ENCODE measurements at places on chromosomes 3 and 15.

DNA sequence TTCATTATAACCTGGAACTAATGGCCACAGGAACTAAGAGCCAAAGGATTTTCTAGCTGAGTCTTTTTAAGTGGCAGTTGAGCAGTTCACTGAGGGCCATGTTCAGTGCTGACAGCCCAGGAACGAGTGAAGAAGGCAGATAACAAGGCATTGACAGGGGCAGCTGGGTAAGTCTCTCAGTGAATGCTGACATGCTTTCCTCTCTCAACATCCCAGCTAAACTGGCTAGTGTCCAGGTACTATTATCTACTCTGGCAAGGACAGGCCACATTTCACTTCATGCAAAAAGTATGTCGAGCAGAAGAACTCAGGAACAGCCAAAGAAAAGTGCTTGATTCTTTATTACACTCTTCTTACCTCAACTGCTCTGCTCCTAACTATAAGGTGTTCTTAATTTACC lies 515.9 kb downstream of the NLGN1 start:
- DNase-seq, result no peak

GRCh38 chr15:70383856-70384255 lies 286.1 kb upstream of the TLE3 start:
- no peak for DNase-seq

DNA sequence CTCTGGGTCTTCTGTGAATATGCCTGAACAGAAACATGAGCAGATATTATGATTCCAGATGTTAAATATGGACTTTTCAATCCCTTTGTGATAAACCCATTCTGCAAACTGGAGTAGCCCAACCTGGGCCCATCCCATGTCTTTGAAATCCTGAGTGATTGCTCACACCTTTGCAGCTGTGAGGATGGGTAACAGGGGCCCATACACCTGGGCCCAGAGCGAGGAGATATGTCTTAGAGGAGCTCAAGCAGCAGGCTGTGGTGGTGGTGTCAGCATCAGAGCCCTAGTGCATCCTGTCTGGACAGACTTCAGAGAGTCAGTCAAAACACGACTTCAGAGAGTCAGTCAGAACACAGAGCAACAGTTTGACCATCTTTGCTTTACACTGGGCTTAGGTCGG lies 64.9 kb upstream of the LIMD1 start:
- no peak for DNase-seq

- no peak for DNase-seq
Observed at GRCh38 chr15:85593809-85594445, 200.8 kb downstream of the KLHL25 start.

DNA sequence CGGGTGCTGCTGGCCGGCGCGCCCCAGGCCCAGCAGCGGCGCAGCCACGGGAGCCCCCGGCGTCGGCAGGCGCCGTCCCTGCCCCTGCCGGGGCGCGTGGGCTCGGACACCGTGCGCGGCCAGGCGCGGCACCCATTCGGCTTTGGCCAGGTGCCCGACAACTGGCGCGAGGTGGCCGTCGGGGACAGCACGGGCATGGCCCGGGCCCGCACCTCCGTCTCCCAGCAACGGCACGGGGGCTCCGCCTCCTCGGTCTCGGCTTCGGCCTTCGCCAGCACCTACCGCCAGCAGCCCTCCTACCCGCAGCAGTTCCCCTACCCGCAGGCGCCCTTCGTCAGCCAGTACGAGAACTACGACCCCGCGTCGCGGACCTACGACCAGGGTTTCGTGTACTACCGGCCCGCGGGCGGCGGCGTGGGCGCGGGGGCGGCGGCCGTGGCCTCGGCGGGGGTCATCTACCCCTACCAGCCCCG lies 777 bp downstream of the LOXL1 start:
- no peak for DNase-seq

DNA sequence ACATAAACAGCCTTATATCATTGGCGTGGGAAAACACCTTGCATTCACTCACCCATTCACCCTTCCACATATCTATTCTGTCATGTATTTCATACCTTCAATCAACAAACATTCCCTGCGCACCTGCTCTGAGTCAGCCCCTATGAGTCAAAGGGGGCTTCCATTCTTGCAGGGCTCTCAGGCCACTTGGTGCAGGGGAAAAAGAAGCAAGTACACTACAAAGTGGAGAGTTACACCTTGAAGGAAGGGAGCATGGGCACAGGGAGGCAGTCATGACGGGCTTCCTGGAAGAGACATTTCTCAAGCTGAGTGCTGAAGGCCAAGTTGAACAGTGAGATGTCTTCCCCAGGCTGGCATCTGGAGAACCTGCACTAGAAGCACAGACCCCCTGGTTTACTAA lies 4.6 kb upstream of the AMOTL2 start:
- no peak for DNase-seq

- DNase-seq, result no peak
Observed at GRCh38 chr3:143315766-143316165, 196.2 kb downstream of the CHST2 start.

DNA sequence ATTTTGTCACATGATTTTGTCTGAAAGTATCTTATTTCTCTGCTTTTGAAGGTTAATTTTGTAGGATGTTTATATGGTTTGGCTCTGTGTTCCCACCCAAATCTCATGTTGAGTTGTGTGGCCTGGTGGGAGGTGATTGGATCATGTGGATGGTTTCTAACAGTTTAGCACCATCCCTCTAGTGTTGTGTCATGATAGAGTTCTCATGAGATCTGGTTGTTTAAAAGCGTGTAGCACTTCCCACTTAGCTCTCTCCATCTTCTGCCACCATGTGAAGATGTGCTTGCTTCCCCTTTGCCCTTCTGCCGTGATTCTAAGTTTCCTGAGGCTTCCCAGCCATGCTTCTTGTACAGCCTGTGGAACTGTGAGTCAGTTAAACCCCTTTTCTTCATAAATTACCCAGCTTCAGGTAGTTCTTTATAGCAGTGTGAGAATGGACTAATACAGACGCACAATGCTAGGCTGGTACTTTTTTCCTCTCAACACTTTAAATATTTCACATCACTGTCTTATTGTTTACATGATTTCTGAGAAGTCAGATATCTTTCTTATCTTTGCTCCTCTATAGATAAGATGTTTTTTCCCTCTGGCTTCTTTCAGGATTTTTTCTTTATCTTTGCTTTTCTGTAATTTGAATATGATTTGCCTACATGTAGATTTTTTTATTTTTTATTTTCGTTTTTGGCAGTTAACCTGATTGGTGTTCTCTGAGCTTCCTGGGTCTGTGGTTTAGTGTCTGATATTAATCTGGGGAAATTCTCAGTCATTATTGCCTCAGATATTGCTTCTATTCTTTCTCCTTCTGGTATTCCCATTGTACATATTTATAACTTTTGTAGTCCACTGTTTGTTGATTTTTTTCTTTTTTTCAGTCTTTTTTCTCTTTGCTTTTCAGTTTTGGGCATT lies 22.2 kb downstream of the BTD start:
- DNase-seq, result no peak

DNA sequence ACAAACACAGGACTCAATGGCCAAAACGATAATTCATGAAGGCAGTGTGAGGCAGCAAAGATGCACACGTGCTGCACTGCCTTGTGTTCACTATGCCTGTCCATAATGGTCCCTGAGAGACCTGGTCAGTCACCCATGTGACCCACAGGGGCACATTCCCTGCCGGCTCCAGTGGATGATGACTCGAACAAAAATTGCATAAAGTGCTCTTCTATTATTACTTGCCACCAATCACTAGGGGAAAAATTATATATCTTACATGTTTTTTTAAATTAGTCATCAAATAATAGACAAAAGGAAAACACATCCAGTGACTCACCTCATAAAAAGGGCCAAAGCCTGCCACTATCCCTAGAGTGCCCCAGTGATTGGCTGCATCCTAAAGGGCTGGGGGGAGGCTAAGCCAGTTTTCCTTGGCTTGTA lies 47.5 kb downstream of the UBP1 start:
- no peak for DNase-seq

GRCh38 chr15:43249699-43250203 lies 17.0 kb downstream of the TGM5 start:
- DNase-seq, result no peak

GRCh38 chr15:85545752-85546151 lies 165.3 kb downstream of the AKAP13 start:
- no peak for DNase-seq

GRCh38 chr3:11327619-11328018 lies 55.4 kb downstream of the ATG7 start:
- DNase-seq, result no peak

GRCh38 chr15:85929786-85930185 lies 135.1 kb upstream of the KLHL25 start:
- no peak for DNase-seq

GRCh38 chr3:30658328-30659052 lies 52.1 kb downstream of the TGFBR2 start:
- no peak for DNase-seq

- DNase-seq, result no peak
Observed at GRCh38 chr3:113607219-113607596, 74.9 kb downstream of the SIDT1 start.

DNA sequence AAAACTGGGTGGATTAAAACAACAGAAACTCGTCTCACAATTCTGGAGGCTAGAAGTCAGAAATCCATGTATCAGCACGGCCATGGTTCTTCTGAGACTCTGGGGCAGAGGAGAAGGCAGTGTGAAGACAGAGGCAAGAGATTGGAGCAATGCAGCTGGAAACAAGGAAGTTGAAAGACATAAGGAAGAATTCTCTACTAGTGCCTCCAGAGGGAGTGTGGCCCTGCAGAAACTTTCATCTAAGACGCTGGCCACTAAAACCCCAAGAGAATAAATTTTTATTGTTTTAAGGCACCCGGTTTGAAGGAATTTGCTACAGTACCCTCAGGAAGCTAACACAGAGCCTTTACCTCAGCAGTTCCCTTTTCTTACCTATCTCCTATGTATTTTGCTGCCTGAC lies 1012.2 kb upstream of the CADM2 start:
- no peak for DNase-seq

DNA sequence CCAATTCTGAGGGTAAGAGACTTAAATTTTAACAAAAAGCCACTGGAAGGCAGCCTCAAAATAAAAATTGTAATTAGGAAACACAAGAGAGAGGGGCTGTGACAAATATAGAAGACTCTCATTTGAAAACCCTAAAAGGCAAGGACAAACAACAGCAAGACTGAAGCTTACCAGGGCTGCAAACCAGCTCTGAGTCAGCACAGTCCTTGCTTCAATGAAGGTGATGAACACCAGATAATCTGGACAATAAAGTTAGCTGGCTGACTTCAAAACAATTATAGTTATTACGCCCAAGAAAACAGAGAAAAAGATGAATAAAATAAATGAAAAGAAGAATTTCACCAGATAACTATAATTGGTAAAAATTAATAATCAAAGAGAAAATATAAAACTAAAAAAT lies 149.3 kb upstream of the NSMCE3 start:
- DNase-seq, result no peak

GRCh38 chr15:69392352-69392751 lies 21.8 kb upstream of the KIF23 start:
- no peak for DNase-seq

DNA sequence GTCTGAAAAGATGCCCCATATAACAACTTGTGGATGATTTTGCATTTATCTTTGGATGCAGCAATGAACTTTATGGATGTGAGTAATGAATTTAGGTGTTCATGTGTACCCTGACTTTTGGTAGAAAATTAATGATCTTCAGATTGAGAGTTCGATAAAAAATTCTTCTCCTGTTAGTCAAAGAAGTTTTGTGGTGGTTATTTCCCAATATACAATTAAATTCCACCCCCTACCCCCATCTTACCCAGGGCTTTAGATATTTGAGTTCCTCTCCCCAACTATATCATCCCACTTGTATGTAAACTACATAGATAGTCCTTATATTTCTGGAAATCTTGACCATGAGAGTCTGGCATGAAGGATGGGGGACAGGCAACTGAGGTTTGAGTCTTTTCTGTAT lies 126.1 kb upstream of the ALDH1A3 start:
- no peak for DNase-seq

- DNase-seq, result no peak
Observed at GRCh38 chr3:53044711-53045517, 959 bp downstream of the SFMBT1 start.

DNA sequence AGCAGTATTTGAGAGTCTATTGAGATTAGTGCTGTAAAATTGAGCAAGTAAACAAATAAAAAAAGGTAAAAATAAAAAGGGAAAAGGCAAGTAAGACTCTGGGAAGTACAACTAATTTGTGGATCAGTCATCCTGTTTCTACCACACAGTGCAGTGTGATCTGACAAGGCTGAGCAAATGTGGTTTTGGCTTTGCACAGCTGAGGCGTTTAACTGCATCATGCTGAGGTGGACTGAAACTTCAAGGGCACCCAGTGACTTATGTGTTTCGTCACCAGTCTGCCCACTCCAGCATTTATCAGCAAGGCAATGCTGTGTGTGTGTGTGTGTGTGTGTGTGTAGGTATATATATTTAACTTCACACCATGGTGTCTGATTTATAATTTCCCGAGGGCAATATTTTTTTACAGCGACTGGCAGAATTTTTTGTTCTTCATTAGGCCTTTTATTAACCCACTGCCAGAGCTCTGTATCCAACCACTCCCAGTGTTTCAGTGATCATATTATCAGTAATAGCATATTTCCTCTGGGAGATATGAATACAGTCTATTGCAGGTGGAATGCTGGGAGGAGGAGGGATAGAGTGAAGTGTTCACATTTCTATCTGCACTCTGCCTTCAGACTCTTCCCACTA lies 131.5 kb upstream of the SATB1 start:
- no peak for DNase-seq

- no peak for DNase-seq
Observed at GRCh38 chr3:105518806-105519418, 152.2 kb downstream of the ALCAM start.

DNA sequence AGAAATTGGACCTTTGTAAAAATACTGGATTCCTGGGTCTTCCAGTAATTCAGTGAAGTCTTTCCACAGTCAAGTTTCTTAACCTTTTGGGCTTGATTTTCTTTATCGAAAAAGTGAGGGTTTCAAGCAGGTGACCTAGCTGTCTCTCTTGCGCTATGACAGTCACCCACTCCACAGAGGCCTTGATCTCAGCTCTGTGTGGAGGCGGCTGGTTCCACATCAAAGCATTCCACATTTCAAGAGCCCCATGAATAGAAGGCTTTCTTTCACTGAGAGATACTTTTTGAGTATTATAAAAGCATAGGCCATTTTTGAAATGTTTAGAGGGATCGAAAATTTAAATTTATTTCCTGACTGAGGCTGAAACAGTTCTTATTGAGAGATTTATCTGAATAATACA lies 43.9 kb downstream of the GABRA5 start:
- DNase-seq, result no peak

- no peak for DNase-seq
Observed at GRCh38 chr3:9891072-9891622, 737 bp downstream of the JAGN1 start.

DNA sequence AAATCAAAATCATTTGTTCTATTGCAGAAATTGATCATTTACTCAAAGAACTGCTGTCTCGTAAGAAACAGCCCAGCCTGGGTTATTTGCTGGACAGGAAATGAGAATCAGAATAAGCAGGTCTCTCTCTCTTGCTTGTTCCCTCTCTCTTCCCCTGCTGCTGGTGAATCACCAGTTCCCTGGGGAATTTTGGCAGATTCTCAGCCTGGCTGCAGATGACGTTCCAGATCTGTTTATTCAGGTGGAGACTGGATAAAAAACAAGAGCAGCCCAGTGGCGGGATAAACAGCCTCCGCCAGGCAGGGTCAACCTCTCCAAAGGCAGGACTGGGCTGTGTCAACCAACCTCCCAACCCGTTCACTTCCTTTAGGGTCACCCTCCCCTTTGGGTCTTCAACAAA lies 72.1 kb downstream of the LRIG1 start:
- DNase-seq, result no peak

- DNase-seq, result no peak
Observed at GRCh38 chr3:88433568-88433967, 283.8 kb downstream of the C3orf38 start.

Data from amygdala (tissue), 56 donors.